Sigmoid colon (tissue), 7 donors: ENCODE measurements at places on chromosomes 2 and 18. TPM values are rescaled to one million over a fixed set of nuclear protein-coding genes. Genes with fewer than 3 reads are reported as not detected.

The CD226 gene
- 0.55 TPM for total RNA-seq

The PROC gene
- total RNA-seq: not detected

The TRIM54 gene
- total RNA-seq: not detected

The HOXD10 gene
- 10.7 TPM for total RNA-seq

The CCDC150 gene
- total RNA-seq: not detected
